ENCODE measurements at places on chromosomes 16 and 17. TPM values are rescaled to one million over a fixed set of nuclear protein-coding genes. Genes with fewer than 3 reads are reported as not detected.

- no peak for DNase-seq
Measured at GRCh38 chr16:84302111-84302954, 7.7 kb downstream of the WFDC1 start.

DNA sequence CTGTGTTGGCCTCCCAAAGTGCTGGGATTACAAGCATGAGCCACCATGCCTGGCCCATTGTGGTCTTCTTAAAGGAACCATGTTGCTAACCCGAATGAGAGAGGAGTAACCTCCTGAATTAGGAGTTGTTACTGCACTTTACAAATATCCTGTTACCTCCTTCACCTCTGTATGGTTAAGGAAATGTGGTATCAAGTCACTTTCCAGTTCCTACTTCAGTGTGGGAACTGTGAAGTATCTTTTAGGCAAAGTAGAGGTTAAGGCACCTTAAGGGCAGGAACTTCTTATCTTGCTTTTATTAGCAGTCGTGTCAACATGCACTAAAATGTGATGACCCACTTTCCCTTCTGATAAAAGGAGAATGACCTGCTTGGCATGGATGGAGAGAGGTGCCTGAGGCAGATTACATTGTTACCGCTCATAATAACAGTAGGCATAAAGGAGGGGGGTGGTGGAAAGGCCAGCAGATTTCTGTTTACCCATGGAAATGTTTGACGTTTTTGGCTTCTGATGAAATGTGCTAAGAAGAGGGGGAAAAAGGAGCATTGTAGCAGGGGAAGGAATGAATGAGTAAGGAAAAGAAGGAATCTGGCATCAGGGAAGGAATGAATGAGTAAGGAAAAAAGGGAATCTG is 28.5 kb downstream of the FTO start:
- no peak for DNase-seq

DNA sequence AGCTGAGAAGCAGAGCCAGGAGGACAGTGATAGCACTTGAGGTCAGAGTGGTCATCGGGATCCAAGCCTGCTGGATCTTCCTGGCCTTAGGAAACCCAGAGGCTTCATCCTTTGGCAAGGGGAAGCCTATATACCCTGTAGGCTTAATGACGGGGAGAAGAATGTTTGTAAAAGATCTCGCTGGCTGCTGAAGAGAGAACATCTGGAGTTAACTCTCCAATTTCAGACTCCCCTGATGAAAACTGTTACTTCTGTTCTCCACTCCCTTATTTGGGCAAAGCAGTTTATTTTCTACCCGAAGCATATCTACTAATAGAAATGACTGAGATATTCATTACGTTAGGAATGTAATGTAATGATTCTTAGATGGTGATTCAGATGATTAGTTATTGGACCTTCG is 487.0 kb downstream of the CDH13 start:
- no peak for DNase-seq

GRCh38 chr17:78291944-78292910 is 60.8 kb downstream of the TMEM235 start:
- no peak for DNase-seq

- no peak for DNase-seq
Measured at GRCh38 chr16:68265078-68265920, 973 bp downstream of the SLC7A6 start.

- DNase-seq, result no peak
Measured at GRCh38 chr17:51911237-51911636, 247.3 kb downstream of the CA10 start.

- DNase-seq, result no peak
Measured at GRCh38 chr17:71975331-71975801, 145.5 kb upstream of the SOX9 start.

- DNase-seq, result no peak
Measured at GRCh38 chr16:66503030-66503429, 46.9 kb downstream of the TK2 start.

DNA sequence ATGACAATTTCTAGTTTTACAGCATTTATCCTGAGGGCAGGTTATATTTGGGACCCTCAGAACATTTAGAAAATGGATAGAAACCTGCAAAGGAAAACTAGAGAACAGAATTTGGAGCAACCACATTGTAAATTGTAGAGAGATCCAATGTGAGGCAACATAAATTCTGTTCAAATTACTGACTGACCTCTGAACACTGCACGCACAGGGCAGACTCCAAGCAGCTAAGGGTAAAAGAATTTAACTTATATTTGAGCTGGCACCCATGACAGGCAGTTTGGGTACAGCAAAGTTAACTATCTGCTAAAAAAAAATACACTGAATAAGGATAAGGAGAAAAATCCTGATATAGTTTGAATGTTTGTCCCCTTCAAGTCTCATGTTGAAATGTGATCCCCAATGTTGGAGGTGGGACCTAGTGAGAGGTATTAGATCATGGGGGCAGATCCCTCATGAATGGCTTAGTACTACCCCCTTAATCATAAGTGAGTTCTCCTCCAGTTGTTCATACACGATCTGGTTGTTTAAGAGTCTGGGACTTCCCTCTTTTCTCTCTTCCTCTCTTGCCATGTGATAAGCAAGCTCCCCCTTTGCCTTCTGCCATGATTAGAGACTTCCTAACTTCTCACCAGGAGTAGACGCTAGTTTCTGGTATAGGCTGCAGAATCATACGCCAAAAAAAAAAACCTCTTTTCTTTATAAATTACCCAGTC is 75.7 kb downstream of the FBXL20 start:
- no peak for DNase-seq

GRCh38 chr16:89065458-89065822 is 28.2 kb upstream of the ACSF3 start:
- DNase-seq, result no peak

- DNase-seq, result no peak
Measured at GRCh38 chr17:66420961-66421371, 118.6 kb downstream of the PRKCA start.

- DNase-seq, result no peak
Measured at GRCh38 chr16:66120656-66121055, 245.8 kb upstream of the CDH5 start.

DNA sequence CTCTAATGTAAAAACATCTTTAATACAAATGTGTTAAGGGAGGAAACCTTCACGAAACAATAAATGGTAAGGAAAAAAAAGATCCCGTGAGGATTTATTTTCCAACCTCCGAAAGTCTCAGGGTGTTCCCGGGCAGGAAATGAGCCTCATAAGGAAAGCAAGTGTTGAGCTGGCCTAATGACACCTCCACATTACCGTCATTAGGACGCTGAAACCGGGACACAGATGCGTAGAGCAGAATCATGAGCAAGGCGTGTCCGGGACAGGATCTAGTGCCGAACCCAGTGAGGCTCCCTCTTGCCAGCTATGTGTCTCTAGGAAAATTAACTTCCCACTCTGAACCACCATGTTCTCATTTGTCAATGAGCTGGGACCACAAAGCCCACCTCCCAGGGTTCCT is 22.7 kb upstream of the CYTH1 start:
- DNase-seq, result no peak

- DNase-seq, result no peak
Measured at GRCh38 chr16:74463888-74464287, 42.6 kb upstream of the CLEC18B start.

DNA sequence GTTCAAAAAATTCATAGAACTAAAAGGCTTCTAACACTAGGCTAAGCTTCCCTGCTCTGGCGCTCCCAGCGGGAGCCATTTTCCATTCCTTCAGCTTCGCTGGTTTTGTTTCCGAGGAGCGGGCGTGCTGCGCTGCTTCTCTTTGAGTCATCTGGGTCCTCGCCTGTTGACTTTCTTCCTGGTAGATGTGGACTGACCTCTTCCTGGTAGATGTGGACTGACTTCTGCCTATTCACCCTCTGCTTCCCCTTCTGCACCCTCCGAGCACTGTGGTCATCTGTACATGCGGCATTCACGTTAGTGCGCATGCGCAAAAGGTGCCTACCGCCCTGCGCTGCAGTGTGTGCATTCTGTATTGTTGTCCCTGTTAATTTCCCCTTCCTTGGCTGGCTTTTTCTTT is 40.8 kb upstream of the SEC14L1 start:
- DNase-seq, result no peak

- DNase-seq, result no peak
Measured at GRCh38 chr17:46023783-46024388, 24.8 kb downstream of the STH start.

DNA sequence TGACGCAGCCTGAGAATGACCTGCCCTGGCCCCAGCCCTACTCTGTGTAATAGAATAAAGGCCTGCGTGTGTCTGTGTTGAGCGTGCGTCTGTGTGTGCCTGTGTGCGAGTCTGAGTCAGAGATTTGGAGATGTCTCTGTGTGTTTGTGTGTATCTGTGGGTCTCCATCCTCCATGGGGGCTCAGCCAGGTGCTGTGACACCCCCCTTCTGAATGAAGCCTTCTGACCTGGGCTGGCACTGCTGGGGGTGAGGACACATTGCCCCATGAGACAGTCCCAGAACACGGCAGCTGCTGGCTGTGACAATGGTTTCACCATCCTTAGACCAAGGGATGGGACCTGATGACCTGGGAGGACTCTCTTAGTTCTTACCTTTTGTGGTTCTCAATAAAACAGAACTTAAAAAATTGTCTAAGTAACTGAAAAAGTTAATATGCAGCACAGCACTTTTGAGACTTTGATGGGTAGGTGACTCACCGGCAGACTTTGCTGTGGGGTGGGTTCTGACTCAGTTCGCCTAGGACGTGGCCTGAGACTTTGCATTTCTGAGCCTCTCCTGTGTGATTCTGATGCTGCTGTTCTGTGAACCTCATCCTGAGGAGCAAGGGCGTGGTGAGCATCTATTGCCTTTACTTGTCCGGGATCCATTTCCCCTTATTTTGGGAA is 5.7 kb downstream of the LAT start:
- DNase-seq, result no peak

- no peak for DNase-seq
Measured at GRCh38 chr17:66126231-66126630, 65.7 kb downstream of the CEP112 start.

- no peak for DNase-seq
Measured at GRCh38 chr16:6499413-6499812, 833.2 kb upstream of the RBFOX1 start.

GRCh38 chr17:6061290-6061689 is 8.9 kb upstream of the WSCD1 start:
- no peak for DNase-seq

DNA sequence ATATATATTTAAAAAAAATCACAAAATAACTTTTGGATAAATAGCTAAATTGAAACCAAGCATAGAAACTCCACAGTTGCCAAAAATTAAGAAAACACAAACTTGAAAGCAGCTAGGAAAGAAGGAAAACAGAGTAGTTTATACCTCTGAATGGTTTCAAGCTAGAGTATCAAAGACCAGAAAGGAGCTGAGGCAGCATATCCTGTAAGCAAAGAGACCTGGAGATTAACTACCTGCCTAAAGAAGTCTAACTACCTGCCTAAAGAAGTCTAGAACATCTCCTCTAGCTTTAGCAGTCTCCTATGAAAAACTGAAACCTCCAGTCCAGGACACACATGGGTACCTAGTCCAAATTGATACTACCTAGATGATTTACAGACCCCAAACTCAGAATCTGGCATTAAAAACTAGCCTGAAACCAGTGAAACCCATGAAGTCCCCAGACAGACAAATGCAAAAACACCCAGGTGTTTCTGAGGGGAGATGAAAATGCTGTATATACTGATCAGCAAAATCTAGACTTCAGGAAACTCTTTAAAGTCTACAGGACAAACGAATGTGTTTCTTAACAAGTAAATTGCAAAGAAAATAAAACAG is 17.6 kb downstream of the APPBP2 start:
- no peak for DNase-seq

GRCh38 chr16:66275775-66276428 is 90.6 kb upstream of the CDH5 start:
- DNase-seq, result peak; percentile 65

GRCh38 chr16:87434146-87434667 is 42.1 kb downstream of the MAP1LC3B start:
- DNase-seq, result no peak

- no peak for DNase-seq
Measured at GRCh38 chr17:8484465-8484864, 48.8 kb downstream of the NDEL1 start.

GRCh38 chr16:81598083-81598482 is 153.5 kb downstream of the CMIP start:
- no peak for DNase-seq

GRCh38 chr17:14619821-14620220 is 318.9 kb downstream of the HS3ST3B1 start:
- no peak for DNase-seq

DNA sequence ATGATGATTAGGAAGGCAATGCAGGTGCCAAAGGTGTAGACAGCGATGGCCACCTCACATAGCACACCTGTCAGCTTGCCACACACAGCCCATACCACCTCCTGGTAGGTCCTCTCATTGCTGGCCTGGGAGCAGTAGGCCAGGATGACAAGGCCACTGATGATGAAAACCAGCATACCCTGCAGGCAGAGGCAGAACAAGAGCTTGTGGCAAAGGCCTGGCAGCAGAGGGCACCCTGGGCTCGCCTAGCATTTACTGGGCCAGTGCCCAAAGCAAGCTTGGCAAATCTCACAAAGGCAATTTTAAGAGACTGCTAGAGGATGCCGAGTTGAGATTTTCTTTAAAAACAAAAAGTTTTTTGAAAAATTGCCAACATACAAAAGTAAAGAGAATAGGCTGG is 5.9 kb downstream of the SLC38A7 start:
- DNase-seq, result no peak

DNA sequence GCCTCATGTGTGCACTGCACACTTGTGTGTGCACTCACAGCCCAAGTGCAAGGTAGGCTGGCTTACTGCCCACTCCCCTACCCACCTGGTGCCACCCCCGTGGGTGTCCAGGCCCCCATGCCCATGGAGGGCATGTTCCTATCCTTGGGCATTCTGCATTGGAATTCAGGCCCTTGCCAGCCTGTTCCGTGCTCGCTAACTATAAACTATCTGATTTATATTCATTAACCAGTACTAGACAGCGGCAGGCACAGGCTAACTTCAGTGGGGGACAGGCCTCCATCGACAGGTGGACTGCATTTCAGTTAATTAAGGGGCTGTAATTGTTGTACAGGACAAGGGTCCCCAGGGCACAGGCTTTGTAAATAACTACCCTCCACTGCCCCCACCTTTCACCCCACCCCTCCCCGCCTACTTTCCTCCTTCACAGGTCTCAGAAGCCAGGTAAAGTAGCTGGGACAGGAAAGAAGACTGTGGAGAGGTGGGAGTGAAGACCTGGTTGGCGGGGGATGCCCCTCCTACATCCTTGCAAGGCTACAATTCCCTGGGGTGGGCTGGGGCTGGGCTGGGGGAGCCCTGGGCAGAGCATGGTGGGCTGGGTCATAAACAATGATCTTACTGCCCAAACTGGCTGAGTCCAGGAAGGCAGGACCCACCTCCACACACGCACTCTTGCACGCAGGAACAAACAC is 119.0 kb upstream of the LHX1 start:
- DNase-seq, result no peak

The ABCC11 gene
- 0.48 TPM for total RNA-seq

The OMG gene
- not detected for total RNA-seq

The KRT24 gene
- not detected for total RNA-seq

The ABCC12 gene
- total RNA-seq, result not detected

The UBB gene
- 1,207 TPM for total RNA-seq

The SYNGR3 gene
- 0.91 TPM for total RNA-seq

The OR1D5 gene
- not detected for total RNA-seq

The SLC43A2 gene
- total RNA-seq, result 7.3 TPM

The MT1M gene
- total RNA-seq, result 1.2 TPM

The MT1E gene
- 43.6 TPM for total RNA-seq

The ITGB4 gene
- 524 TPM for total RNA-seq

The C16orf74 gene
- 2.4 TPM for total RNA-seq

The ARHGAP27 gene
- 0.99 TPM for total RNA-seq

The DNAH17 gene
- total RNA-seq, result 0.54 TPM

The SLC5A10 gene
- not detected for total RNA-seq

The PRR11 gene
- 11.1 TPM for total RNA-seq

The KRTAP4-3 gene
- not detected for total RNA-seq

The MYO18A gene
- 27.8 TPM for total RNA-seq

The KIF19 gene
- total RNA-seq, result not detected

The PIK3R5 gene
- total RNA-seq, result not detected

The EME1 gene
- total RNA-seq, result 2.8 TPM
